H4 (cell line): ENCODE measurements at places on chromosomes 1 and 21. TPM values are rescaled to one million over a fixed set of nuclear protein-coding genes. Genes with fewer than 3 reads are reported as not detected.
A peak's percentile ranks its signal among the peaks of the same experiment; 100 is the strongest.

- peak; percentile 17 for DNase-seq
These were observed 35.5 kb downstream of the PLA2G4A start for GRCh38 chr1:186864296-186864695.

Gene AVPR1B
- not detected in 2 replicates for total RNA-seq

GRCh38 chr1:26169198-26169554, 413 bp upstream of the C1orf232 start:
- no peak for DNase-seq

DNA sequence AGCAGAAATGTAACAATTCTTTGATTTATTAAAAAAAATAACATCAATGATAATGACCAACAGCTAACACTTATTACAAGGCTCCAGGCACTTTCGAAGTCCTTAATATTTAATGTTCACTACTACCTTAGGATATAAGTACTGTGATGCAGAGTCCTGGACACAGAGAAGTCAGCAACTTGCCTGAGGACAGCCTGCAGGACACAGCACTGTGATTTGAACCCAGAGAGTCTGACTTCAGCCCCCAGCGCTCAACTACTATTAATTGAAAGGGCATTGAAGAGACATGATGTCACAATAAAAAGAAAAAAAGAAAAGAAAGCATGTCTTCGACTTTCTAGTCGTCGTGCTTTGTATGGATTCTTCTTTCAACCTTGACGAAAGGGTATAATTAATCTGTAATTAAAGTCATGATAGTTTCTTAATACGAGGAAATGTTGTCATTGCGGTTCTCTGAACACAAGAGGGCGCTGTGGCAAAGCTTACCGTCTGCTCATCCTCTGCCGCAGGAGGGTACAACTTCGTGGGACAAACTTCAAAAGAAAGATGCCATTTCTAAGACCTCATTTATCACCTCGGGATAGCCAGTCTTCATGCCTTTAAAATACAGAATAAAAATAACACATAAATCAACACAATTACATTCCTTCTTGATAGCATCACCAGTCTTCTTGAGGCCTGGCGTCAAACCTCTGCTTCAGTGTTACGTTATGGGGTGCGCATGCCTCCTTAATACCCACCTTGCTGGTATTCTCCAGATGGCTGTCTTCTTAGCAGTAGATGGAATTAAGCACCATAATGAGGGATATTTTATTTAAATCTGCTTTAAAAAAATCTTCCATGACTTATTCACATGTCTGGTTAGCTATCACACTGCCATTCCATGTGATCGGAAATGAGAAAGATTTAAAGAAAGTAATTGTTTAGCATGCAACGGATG, 240.1 kb downstream of the DISC1 start:
- DNase-seq = peak; percentile 46

DNA sequence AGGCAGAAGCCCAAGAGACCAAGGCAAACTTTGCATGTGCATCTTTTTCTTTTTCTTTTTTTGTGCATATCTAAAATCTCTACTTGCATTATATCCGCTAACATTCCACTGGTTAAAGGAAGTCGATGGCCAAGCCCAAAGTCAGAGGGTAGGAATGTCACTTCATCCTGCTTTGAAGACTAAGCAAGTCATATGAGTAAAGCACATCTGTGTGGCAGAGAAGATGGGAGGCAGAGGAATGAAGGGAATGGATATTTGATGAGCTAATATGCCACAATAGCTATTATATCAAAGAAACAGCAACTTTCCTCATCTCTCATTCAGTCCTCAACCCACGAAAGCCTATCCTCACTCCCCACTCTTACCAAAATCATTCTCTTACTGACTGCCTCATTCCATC, 59.3 kb downstream of the RNF220 start:
- DNase-seq = no peak

DNA sequence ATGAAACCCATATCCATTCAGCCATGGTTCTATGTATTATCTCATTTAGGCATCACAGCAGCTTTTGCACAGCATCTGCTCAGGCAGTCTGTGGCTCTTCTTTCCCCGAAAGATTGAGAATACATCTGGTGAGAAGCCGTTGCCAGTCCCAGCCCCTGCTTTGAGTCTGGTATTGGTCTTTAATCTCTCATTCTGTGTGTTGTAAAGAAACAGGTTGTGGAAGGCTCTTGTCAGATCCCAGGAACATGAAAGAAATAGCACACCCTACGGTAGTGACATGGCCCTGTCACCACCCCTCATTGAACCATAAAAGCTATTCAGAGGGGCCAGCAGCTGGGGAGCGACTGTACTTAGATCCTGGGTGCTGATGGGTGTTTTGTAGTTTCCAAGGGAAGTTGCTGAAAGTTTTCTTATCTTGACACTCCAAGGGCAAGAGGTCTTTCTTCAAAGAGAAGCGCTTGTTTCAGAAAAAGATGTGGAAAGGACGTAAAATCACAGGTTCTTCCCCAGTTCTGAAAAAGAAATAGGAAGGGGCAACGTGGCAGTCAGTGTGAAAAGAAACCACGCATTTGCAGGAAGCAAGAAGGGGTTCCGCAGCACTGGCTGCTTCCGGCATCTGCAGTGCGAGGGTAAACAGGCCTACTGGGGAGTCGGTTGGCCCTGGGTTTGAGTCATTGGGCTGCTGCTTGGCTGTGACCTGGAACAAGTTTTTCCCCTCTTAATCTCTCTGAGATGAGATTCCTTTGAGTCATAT, 145.0 kb downstream of the DHRS3 start:
- DNase-seq = no peak

- no peak for DNase-seq
These were observed 14.8 kb downstream of the TNFRSF1B start for GRCh38 chr1:12181568-12181967.

DNA sequence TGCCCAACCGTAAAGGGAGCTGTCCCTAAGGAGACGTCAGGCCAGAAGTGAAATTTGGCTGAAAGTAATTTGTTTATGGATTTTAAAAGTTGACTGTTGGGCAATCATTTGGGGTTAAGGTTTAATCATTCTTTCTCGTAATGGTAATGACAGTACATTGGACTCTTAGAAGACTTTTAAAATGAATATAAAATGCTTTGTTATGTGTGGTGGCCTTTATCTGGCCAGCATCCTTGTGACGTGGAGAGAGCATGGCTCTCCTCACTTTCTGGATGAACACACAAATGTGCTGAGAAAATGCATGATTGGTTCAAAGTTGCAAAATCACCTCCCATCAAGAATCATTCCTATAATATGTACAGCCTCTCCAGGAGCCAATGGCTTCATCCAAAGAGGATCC, 160.2 kb downstream of the DHRS3 start:
- no peak for DNase-seq

Gene SNAP47
- 61.3 and 61.6 TPM in 2 replicates for total RNA-seq

GRCh38 chr1:176315519-176316220, 108.6 kb upstream of the COP1 start:
- no peak for DNase-seq

DNA sequence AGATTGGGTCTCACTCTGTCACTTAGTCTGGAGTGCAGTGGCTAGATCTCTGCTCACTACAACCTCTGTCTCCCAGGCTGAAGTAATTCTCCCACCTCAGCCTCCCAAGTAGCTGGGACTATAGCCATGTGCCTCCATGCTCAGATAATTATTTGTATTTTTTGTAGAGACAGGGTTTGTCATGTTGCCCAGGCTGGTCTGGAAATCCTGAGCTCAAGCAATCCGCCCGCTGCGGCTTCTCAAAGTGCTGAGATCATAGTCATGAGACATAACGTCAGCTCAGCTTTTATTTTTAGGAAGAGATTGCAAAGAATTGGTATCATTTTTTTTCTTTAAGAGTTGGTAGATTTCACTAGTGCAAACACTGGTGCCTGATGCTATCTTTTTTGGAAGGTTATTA, 244.9 kb downstream of the DSCAM start:
- no peak for DNase-seq

DNA sequence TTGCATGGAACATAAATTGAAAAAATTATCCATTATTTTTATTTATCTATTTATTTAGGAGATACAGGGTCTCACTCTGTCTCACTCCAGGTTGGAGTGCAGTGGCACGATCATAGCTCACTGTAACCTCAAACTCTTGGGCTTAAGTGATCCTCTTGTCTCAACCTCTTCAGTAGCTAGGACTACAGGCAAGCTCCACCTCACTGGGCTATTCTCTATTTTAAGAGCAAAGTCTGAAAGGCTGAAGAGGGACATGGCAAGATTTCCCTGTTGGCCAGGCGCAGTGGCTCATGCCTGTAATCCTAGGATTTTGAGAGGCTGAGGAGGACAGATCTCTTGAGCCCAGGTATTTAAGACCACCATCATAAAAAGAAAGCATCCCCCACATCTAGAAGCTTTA, 14.0 kb upstream of the RC3H1 start:
- DNase-seq = no peak

Gene PTPRU
- total RNA-seq = 16.2 and 18.3 TPM in 2 replicates

GRCh38 chr1:25821630-25822091, 1.9 kb downstream of the MTFR1L start:
- DNase-seq = no peak

DNA sequence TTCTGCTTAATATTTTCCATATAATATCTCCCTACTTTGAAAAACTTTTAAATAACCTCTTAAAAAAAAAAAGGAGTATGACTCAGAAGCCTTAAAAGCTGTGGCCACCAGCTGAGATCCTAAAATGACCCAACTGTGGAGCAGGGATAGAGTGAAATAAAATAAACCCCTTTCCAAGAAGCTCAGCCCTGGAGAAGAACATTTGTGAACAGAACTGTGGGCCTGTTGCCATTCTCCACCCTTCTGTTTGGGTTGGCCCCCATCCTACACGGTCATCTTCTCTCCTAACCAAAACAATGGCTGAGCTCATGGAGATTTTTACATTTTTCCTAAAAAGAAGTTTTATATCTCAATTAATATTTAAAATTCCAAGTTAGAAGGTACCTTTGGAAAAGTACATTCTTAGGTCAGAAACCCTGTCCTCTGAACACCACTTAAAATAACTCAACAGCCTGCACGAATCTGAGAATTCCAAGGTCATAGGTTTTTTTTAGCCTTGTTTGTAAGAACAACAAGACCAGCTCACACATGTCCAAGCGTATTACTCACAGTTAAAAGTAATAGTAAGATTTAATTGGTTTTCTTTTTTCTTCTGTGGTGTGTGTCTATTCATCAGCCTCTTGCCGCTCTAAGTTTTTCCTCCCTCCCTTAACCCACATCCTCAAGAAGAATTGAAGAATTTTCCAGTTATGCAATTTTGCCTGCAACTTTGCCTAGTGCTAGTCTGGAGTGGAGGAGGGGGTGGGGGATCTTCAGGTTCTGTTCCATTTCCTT, 107.7 kb upstream of the ERRFI1 start:
- DNase-seq = peak; percentile 96

DNA sequence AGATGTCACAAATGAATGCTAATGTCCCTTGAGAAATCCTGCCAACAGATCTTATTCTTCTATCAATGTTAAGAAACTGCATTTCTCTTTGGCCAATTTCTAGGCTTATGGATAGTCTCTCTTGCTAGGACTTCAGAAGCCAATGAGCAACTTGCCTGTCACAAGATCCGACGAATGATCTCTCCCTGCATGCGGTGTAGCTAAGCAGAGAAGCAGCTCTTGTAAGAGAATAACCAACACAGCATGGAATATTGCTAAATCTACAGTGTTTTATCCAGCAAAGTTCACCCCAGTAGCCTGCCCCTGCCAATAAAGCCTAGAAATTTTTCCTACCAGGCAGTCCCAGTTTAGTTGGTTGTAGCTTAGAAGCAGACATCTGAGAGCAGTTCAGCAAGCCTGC, 2.1 kb upstream of the SLC44A5 start:
- DNase-seq = no peak

- DNase-seq = no peak
These were observed 14.7 kb upstream of the TRAF3IP3 start for GRCh38 chr1:209741193-209741592.

Gene CELA2A
- not detected in 2 replicates for total RNA-seq

- no peak for DNase-seq
These were observed 16.9 kb upstream of the ECE1 start for GRCh38 chr1:21307210-21307609.

DNA sequence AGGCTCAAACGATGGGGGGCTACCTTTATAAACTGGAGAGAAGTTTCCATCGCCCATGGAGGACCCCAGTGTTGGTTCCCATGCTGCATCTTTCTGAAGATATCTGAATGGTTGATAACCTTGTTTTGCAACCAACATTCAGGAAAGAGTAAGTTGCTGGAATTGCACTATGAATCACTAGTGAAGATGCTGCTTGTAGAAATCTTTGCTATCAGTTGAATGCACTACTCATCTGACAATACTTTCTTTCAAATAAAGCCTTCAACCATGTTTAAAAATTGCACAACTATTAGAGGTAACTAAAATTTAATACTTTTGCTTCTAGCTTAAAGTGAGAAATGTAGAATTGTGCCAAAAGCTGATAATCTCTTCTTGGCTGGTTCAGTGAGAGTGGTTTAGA, 86.8 kb upstream of the HIVEP3 start:
- no peak for DNase-seq

GRCh38 chr1:211632808-211633523, 42.5 kb downstream of the NEK2 start:
- peak; percentile 92 for DNase-seq

Gene FRRS1
- 13.1 and 18.6 TPM in 2 replicates for total RNA-seq

DNA sequence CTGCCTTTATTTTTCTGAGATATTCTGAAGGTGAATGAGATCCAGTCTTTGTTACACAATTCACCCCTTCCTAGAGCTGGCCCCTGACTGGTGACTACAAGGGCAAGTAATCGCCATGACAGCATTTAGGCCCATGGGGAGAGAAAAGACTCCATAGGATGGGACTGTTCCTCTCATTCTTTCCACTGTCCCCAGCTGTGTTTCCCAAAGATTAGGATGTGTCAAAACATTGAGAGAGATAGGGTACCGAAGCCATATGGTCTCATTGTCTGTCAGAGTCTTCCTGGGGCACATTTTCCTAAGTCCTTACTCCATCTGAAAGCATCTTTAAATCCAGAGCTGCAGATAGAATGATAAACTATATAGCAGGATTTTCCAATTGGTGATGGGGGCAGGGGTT, 423.5 kb downstream of the OMA1 start:
- no peak for DNase-seq

DNA sequence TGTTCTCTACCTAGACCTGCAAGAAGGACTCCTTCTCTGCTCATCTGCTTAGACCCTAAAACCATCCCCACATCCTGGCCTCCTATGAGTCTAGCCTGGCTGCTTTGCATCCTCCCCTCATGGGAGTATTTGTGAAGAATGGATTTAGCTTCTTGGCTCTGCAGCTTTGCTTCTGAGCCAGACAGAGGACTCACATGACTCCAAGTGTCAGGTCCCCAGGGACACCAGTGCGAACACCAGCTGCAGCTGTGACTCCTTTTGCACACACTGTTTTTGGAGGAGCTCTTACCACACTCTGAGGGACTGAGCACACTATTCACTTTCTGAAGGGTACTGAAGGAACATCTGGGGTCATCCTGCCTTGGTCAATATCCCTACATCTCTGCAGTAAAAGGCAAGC, 131.8 kb upstream of the SGIP1 start:
- no peak for DNase-seq

DNA sequence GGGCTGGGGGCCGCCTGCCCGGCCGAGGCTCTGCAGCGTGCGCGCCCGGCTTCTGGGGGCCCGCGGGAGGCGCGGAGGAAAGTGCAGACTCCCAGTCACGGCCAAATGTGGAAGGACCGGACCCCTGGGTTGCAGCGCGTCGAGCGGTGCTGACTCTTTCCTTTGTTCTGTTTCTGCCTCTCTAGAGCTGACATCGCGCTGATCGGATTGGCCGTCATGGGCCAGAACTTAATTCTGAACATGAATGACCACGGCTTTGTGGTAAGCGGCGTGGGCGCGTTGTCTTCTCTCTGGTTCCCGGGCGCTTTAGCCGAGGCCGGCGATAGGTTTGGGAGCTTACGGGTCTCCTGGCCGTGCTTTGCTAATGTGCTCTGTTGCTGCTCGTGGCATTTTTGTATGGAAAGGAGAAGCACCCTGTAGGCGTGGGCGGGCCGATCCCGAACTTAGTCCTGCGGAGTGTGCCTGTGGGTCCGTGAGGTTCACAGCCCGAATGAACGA, 629 bp downstream of the PGD start:
- DNase-seq = no peak

Gene FAM151A
- not detected in 2 replicates for total RNA-seq
